ENCODE measurements at places on chromosomes 2 and 18.

- DNase-seq: peak; percentile 28
Observed at GRCh38 chr18:67199993-67200617, 316.4 kb downstream of the DSEL start.

DNA sequence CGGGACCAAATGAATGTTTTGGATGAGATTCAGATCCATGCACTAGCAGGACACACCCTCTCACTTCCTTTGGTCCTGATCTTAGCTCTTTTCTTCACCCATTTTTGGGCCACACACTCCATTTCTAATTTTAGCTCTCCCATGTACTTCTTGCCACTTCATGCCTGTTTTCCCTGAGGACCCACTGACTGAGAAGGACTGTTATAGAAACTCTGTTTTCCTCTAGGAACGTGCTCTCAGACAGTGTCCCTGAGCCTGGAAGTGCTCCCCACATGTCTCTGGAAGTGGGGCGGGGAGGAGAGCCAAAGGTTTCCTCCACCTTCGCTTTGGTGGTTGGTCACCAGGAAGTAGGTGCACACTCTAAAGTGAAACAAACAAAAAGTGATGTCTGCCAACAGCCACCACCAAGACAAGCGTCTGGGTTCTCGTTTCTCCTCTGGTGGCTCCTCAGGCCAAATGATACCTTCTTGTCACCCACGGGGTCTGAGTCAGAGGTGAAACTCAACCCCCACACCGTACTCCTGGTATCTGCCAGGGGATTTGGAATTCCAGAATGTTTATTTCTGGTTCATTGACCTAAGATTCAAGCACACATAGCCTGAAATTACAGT is 74.7 kb downstream of the MERTK start:
- DNase-seq: no peak

GRCh38 chr2:26846334-26847306 is 1.3 kb upstream of the DPYSL5 start:
- DNase-seq: peak; percentile 5

DNA sequence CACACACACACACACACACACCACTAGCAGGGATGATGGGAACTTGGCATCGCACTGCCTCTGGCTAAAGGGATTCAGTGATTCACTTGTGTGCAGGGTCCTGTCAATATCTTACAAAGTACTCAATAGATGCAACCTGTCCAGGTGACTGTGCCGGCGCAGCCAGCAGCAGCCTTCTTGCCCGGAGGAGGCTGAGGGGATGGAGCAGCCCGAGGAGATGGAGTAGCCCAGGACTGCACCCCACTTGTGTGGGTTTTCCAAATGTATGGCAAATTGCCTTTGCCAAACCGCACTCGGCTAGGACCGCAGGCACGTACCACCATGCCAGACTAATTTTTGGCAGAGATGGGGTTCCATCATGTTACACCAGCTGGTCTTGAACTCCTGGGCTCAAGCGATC is 31.1 kb downstream of the GBX2 start:
- no peak for DNase-seq

DNA sequence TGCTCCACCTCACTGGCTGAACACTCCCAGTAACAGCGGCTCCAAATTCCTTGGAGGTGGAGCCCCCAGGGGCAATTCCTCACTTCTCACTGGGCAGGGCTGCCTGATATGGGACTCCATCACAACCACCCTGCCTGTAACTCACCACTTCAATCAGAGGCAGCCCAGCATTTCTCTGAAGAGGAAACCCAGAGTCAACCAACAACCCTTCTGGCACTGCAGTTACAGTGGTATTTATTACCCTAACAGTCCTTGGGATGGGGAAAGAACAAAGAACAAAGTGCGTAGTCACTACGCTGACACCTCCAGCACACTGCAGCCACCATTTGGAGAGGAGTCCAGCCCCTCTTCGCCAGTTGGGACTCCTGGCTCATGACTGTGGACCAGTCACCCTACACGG is 85.7 kb upstream of the GALNT13 start:
- DNase-seq: no peak

GRCh38 chr2:43950383-43951008 is 45.3 kb downstream of the LRPPRC start:
- DNase-seq: no peak

DNA sequence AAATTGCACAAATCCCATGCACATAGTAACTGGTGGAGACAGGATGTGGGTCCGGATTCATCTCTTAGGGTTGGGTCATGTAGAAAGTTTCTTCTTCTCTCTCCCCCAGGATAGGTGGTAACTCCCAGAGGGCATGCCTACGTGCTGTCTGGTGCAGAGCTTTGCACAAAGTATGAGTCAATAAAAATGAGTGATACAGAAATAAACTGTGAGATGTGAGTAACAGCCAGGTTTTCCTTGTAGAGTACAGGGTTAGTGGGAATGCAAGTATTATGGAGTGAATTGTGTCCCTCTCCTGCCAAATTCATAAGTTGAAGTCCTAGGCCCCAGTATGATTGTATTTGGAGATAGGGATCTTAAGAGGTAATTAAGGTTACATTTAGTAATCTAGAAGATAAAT is 289.4 kb downstream of the ALK start:
- no peak for DNase-seq

DNA sequence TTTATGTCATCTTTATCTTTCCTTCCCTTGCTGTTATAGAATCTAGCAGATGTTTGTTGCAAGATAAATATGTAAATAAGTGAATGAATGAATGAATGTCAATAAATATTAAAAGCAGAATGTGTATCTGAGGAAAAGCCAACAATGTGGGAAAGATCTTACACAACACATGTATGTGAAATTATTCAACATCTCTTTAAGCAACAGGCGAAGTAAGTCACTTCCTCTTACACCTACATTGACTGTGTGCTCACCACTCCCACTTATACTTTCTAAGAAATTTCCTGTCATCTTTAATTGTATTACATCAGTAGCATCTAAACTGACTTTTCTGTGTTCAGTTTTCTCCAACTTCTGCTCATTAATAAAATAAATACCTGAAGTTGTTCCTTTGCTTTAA is 43.0 kb downstream of the RAD51AP2 start:
- DNase-seq: no peak
